ENCODE measurements at places on chromosomes 1 and 21. TPM values are rescaled to one million over a fixed set of nuclear protein-coding genes. Genes with fewer than 3 reads are reported as not detected.

GRCh38 chr1:159868766-159869165 lies 6.3 kb upstream of the VSIG8 start:
- DNase-seq: no peak

DNA sequence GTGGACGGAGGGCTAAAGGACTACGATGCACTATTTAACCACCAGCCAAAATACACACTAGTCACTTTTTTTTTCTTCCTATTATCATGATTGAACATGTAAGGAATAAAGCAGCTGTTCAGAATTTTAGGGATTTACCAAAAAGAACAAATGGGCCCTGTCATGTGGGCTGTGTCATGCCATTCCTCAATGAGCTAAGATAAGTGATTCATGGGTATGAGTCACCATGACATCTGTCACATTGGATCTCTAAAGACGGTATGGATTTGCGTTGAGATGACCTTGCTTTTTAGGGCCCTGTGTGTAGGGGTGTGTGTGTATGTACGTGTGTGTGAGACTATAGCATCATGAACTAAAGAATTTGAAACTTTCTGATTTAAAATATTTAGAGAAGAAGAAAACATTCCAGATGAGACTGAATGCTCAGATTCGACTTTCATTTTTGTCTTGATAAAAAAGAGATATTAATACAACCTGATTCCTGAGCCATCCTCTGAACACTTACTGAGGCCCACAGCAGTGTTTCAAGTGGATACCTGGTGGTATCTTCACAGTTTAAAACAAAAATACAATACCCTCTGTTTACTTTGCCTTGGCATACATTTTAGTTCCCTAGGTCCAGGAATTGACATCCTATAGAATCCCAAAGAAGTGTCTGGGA lies 246.1 kb upstream of the DUSP10 start:
- no peak for DNase-seq

DNA sequence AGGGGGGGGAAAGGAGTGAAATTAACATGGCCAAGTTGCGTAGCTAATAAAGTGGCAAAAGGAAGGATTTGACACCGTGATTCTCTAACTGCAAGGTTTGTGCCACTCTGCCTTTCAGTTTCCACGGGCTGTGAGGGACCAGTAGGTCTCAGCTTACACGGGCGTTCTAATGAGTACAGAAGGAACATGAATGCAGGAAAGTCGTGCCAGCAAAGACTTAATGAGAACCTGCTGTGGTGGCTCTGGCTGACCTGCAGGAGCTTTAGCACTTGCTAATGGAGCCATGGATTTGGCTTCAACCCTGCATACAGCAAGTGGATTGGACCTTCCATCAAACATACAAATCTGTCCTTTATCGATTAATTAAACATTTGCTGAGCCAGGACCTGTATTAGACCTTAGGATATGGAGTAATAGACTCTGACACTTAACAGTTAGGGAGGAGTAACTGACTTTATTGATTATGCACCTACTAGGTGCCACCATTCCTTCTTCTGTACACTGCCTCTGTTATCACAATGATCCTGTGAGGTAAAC lies 15.1 kb upstream of the PITHD1 start:
- DNase-seq: no peak

GRCh38 chr1:223229756-223230155 lies 86.7 kb upstream of the TLR5 start:
- DNase-seq: no peak

- DNase-seq: no peak
These were observed 66.1 kb downstream of the SKI start for GRCh38 chr1:2294033-2294724.

DNA sequence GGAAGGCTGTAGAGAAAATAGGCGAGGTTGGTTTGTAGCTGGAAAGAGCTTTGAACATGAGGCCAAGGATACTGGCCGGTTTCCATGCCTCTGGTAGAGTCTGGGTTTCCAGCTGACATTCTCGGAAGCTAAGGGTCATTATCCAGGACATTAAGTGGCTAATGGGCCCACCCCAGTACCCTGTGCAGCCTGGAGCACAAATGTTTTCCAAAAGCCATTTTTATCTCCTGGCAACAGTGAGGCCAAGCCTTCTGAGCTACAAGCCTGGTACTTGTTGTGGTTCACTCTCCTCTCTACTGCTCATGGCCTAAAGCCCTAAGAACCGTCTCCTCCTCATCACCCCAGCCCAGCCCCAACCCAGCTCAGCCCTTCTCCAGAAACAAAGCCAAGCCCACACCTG lies 122.9 kb downstream of the DMRTA2 start:
- DNase-seq: no peak

DNA sequence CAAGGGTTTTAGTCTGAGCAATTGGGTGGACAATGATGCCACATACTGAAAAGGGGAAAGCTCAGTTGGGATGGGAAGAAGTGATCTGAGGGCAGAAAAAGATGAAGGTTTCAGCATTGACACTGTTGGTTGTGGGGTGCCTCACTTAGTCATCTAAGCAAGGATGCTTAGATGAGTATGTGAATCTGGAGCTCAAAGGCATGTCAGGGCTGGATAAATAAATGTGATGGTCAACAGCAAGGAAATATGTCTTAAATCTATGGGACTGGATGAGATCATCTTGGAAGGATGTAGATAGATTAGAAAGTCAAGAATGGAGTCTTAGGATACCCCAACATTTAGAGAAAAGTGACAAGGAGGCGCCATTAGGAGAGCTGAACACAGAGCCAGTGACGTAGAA lies 114.6 kb downstream of the ZBTB18 start:
- DNase-seq: no peak

Gene ELAPOR1
- 0.19 TPM for total RNA-seq

Gene SHISAL2A
- total RNA-seq: not detected

Gene REN
- not detected for total RNA-seq

Gene SUSD4
- 5.8 TPM for total RNA-seq

Gene PKLR
- not detected for total RNA-seq

Gene XCL1
- 0.48 TPM for total RNA-seq

All from Right ventricle myocardium superior (tissue), 1 donor.